ENCODE measurements at places on chromosomes 1 and 21.

DNA sequence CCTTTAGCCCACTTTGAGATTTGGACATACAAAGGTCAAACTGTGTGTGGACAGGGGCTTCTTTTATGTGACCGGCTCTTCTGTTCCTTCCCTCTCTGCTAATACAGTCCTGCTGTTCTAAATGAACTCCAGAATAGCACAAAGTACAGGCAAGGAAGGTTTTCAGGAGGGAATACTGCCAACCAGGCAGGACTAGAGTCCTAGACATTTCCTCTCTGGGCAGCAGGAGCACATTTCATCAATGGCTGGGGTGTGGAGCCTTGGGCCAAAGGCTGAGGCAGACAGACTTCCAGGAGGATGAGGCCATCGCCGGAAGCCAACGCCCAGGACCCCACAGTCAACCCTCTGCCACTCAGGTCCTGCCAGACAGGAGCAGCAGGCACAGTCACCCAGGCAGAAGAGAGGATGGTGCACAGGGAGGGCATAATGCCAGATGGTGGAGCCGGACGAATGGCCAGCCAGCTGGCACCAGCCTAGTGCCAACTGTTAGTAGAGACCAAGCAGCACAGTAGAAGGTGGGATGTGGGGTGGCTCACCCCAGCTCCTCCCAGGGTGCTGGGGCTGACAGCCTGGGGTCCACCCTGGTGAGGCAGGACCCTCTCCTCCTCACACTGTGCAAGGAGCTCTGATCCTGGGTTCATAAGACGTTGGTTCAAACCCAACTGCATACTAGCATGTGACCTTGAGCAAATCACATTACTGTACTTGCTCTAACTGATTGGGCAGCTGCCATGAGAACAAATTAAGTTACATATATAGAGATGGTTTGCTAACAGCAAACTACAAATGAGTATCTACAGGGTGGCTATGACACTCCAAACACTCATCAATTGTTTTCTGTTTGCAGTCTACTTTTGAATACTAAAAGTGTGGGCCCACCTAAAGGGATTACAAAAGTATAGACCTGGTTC, 410.7 kb downstream of the SIPA1L2 start:
- no peak for DNase-seq

DNA sequence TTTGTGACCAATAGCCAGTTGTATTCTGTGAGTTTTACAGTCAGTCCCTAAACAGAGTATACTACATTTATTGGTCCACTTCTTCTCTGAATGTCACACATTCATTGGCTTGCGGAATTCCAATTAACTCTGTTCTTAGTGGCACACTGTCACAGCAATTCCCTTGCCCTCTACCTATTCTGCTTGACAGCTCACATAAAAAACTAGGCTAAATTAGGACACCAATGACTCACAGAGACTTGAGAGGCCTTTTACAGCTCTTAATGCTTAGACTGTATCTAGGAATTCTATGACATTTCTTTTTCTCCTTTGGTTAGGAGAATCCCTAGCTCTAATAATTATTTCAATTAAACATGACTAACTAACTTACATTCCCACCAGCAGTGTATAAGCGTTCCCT, 104.1 kb downstream of the NEGR1 start:
- DNase-seq: no peak

DNA sequence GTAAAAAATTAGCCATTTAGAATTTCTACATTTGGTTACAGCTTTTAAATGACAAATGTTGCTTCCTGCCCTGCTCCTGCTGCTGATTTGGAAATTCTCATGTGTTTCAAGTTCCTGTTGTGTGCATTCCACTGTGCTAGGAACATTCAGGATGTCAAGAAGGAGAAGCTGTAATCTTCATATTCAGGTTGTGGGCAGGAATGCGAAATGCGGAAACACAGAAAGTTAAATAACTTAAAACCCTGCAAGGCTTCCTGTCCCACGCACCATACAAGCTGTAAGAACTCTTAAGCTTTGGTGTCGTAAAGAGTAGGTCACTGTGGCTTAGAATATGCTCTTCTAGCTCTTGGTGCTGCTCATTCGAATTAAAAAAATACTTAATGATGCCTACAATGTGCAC, 52.6 kb downstream of the S100B start:
- no peak for DNase-seq

DNA sequence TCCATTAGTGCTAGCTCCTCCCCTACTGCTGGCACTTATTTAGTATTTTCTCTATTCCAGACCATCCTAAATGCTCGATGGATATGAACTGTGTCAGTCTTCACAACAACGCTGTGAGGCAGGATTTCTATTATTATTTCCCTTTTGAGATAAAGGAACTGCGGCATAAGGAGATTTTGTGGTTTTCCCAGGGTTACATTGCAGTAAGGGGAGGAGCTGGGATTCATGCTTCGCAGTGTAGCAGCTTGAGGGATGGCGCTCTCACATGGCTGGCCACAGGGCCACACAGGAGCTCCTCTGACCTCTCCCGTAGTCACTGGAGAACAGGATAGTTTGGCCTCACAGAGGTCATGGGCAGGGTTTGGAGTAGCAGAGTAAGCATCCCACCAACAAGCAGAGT, 116.9 kb downstream of the BEND5 start:
- DNase-seq: no peak

DNA sequence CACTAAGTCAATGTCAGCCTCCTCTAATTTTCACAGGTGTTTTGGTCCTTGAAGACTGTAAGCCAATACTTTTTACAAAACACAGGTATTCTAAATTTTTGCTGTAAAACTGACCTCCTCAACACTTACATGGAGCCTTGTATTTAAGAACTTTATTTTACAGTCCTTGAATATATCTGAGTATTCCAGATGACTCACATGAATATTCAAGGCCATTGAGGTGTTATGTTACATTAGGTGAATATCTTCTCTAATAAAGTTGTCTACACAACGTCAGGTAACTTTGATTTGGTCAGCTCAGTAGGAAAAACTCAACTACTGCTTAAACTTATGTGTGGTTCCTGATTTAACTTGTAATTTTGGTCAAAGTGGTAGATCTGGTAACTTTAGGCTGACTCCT, 254.2 kb downstream of the OLFM3 start:
- no peak for DNase-seq

DNA sequence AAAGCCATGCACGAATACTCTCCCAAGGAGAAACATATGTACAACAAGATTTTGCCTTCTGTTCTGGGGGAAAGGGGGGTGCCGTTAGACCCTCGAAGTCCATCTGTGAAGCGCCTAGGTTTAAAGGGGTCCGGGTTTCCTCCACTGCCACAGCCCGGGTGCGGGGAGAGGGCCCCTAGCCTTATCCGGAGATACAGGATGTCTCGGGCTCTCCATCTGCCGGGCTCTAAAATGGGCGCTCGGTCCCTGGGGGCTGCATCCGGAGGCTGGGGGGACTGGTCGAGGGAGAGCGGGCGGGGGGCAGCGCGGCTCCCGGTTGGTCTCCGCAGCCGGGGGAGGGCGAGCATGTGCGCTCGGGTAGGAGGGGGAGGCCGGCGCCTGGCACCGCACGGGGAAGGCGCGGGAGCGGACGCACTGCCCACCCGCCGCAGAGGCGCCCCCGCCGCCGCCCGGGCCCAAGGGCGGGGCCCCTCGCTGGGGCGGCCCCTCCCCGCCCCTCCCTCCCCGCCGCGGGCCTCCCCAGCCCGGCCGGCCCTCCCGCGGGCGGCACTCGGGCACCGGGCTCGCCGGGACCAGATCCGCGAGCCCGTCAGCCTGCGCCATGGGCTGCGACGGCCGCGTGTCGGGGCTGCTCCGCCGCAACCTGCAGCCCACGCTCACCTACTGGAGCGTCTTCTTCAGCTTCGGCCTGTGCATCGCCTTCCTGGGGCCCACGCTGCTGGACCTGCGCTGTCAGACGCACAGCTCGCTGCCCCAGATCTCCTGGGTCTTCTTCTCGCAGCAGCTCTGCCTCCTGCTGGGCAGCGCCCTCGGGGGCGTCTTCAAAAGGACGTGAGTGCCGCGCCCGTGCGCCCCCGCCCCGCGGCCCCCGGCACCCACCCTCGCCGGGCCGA, 63.1 kb downstream of the ELK4 start:
- no peak for DNase-seq

DNA sequence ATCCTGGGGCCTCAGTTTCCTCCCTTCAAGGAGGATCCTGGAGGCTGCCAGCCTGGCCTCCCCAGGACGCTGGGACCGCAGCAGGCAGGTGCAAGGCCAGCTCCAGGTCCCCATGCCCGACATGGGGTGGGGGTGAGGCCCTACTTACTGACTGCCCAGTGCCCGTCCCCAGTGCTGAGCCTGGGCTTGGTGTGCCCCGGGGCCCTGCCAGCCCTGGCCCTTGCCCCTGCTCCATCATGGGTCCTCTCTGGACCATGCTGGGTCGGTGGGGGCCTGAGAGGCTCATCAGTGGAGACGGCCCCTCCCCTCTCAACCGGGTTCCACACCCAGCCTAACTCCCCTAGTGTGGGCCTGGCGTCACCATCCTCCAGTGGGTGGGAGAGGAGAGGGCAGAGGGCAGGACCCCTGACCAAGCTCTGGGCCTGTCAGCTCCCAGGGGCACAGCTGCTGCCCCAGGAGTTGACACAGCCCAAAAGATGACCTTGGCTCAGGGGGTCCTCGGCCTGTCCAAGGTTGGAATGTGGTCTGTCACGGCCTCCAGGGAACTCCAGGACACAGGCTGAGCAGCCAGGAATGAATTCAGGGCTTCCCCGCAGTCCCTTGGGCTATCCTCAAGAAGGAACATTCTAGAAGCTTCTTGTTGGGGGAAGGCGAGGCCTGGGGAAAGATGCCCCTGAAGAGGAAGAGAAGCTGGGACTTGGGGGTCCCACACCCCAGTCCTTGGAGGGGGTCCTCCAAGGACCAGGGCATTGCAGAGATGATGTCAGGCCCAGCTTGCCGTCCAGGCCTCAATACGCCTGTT, 17.6 kb upstream of the ARF1 start:
- no peak for DNase-seq

DNA sequence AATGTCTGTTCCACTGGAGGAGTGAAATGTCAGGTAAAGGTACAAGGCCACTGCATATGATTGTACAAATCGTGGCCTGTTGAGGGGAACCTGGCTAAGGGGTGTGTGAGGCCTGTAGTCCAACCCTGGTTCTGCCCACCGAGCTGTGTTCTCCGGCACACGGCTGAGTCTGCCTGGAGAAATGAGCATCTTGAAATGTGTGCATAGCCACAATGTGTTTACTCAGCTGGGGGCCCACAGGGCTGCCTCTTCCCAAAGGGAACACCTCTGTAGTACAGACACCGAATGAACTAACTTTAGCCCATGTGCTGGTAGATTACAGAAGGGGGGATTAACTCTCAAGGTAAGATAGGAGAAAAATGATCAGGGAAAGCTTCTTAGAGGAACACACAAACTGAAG, 30.2 kb downstream of the AK4 start:
- DNase-seq: no peak

GRCh38 chr1:197725044-197725443, 50.2 kb downstream of the DENND1B start:
- DNase-seq: no peak

DNA sequence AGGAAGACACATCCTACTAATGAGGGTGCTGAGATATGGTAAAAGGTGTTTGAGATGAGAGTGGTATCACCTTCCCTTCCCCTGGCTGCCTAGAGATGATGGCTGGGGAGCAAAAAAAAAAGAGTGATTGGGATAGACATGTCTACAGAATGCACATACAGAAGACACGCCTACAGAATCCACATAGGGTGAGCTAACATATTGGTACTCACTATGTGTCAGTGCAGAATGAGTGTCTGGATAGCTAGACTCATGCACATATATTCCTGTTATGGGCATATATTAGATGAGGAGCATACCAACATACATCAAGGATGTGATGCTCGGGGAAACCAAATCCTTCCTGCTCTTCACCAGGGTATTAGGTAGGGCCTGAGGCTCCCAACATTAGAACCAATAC, 16.2 kb downstream of the CD34 start:
- DNase-seq: no peak

DNA sequence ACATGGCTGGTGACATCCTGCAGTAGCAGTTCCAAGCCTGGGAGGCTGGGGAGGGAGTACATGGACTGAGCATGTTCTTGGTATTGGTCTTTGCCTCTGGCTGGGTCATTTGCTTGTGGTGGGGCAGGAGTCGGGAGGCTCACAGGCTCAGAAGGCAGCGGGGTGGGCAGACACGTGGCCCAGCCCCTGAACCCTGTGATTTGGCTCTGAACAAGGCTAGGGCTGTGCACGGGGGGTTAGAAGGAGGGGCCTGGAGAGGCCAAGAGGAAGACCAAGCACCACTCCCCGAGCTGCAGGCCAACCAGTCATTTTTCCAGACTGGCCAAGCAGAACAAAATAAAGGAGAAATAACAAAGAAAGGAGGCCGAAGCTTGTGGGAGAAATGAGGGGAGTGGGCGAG, 9.7 kb upstream of the PRELP start:
- no peak for DNase-seq

DNA sequence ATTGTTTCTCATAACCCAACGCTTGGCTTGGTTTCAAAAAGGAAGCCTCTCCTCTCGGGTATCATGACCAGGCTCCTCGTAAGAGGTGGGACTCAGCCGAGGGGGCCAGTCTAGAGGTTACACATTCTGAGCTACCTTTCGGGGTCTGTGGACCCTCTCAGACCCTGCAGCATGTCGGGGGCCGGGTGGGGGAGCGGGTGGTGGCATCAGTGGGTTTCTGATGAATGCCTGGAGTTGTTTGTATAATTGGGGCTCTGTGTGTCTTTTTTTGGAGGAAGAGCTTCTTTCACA, 229.3 kb downstream of the CAMTA1 start:
- no peak for DNase-seq

GRCh38 chr1:42379794-42380585, 602 bp upstream of the RIMKLA start:
- no peak for DNase-seq

DNA sequence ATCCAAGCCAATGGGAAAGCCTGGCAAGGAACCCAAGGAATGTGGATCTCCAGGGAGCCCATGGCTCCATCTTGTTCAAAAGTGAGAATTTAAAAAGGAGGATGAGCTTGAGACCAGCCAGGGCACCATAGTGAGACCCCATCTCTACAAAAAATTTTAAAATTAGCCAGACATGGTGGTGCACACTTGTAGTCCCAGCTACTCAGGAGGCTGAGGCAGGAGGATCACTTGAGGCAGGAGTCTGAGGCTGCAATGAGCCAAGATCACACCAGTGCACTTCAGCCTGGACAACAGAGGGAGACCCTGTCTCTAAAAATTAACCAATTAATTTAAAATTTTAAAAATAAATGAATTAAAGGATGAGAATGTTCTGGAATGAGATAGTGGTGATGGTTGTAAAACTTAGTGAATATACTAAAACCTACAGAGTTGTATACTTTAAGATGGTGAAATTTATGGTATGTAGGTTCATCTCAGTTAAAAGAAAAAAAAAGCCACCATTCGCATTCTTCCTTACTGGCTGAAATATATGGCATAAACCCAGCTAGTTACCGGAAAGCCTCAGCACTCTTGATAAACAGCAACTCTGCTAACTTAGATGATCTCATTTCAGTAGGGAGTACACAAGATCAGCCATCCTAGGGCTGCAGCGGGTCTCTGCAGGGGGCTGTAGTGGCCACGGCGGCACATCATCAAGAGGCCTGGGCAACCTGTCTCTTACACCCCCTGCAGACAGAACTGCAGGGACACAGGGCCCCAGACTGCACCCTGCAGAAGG, 48.3 kb upstream of the H6PD start:
- no peak for DNase-seq

All from activated gamma-delta T cell treated with anti-CD3 and anti-CD28 coated beads, Interleukin-2, amount 50 U/mL, for 16 hours (primary cell).